ENCODE measurements at places on chromosomes 4 and X.

- no peak for DNase-seq
These were observed 109.3 kb upstream of the MSX1 start for GRCh38 chr4:4750187-4750586.

GRCh38 chrX:38985375-38985774, 184.1 kb downstream of the MID1IP1 start:
- DNase-seq = no peak

DNA sequence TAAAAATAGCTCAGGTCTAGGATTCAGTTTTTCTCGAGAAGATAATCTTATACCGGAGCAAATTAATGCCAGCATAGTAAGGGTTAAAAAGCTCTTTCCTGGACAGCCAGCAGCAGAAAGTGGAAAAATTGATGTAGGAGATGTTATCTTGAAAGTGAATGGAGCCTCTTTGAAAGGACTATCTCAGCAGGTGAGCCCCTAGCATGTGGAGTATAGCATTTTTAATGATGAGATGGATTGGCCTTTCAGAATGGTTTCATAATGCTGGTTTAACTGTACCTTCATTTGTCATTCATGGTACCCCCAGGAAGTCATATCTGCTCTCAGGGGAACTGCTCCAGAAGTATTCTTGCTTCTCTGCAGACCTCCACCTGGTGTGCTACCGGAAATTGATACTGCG, 79.4 kb downstream of the SLC10A6 start:
- no peak for DNase-seq

GRCh38 chrX:16977771-16978170, 31.3 kb downstream of the REPS2 start:
- DNase-seq = no peak

GRCh38 chr4:116055857-116056827, 942.7 kb upstream of the NDST4 start:
- no peak for DNase-seq

- DNase-seq = no peak
These were observed 63.2 kb downstream of the FRAS1 start for GRCh38 chr4:78120144-78120880.

- no peak for DNase-seq
These were observed 12.0 kb downstream of the STAP1 start for GRCh38 chr4:67570537-67570936.

GRCh38 chrX:23819385-23820234, 36.6 kb downstream of the SAT1 start:
- DNase-seq = no peak

- DNase-seq = no peak
These were observed 6.7 kb upstream of the MSX1 start for GRCh38 chr4:4852591-4853362.

GRCh38 chrX:7083468-7084396, 63.8 kb upstream of the STS start:
- peak; percentile 41 for DNase-seq

DNA sequence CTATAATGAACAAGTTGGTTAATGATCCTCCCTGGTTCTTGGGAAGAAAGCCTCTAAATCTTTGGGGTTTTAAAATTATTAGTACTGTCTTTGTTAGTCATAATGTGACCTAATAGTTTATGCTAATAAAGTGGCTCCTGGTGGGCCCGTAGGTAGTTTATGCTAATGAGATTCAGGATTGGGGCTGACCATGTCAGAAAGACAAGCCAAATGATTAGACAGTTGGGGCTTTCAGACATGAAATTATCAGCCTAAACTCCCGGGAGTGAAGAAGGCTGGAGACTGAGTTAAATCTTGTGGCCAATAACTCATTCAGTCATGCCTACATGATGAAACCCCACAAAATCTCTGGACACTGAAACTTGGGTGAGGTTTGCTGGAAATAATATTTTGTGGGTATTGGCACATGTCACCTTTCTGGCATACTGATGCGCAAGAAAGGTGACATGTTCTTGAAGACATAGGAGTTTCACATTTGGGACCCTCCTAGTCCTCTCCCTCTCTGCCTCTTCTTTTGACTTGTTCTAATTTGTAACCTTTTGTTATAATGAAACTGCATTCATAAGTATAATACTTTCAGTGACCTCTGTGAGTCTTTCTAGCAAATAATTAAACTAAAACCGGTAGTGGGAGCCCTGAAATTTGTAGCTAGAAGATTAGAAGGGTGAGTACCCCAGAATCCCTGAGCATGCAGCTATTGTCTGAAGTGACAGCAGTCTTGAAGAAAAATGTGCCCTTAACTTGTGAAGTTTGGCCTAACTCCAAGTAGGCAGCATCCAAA, 196.8 kb upstream of the FSTL5 start:
- no peak for DNase-seq

DNA sequence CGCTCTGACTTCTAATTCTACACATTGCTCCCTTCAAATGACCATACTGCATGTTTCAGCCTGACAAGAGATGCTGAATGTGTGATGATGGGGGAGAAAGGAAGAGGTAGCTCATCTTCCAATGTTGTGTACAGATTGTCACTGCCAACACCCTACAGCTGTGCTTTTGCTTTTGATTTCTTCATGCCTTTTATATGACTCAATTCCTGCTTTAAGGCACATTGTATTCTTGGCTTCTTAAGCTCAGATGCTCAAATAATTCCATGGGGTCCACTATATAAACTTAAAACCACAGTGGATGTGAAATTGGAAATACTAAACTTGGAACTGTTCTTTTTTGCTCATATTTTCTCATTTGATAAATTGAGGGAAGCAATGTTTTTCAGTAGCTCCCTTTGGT, 183.2 kb upstream of the WDFY3 start:
- no peak for DNase-seq

DNA sequence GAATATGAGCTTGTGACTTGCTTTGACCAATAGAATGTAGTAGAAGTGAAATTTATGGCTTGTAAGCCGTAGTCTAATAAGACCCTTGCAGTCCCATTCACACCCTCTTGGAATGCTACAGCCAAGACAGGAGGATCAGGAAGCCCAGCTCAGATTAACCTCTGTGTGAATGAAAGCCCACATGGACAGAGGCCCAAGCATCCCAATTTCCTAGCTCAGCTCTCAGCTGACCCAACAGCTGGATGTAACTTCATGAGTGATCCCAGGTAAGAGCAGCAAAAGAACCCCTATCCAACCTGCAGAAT, 12.8 kb upstream of the PPM1K start:
- DNase-seq = no peak

GRCh38 chr4:176413171-176413570, 93.4 kb downstream of the SPCS3 start:
- no peak for DNase-seq

DNA sequence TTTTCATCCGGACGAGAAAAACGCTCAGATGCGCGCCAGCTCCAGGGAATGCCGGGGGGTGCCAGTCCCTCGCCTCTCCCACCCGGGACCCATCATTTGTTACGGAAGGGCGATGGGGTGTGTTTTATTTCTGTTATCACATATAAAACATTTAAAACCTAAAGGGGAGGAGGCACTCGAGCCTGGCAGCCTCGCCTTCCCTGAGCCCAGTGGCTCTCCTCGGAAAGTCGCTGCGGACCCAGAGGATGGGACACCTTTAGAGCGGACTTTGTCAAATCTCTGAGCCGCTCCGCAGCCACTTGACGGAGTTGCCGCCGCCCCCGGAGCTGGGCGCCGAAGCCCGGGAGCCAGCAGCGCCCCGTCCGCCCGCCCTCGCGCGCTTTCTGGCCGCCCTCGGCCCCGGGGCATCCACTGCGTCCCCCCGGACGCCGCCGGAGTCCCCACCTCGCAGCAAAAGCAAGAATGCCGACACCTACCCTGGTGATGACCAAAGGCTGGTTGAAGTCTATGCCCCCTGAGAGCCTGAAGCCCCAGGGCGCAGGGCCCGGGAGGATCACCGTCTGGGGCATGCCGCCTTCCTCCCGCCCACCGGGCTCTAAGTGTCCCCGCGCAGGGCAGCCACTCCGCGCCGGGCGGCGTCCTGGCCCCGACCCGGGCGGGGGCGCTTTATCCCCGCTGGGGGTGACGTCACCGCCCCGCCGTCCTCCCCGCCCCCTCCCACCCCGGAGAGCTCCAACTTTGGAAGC, at the start of gene PDLIM3:
Gene PDLIM3 (minus strand): TSS at position 642 of the 746 bp plus-strand sequence. CDS start 73 bp downstream, at position 569.
- no peak for DNase-seq

GRCh38 chr4:120052856-120053255, 13.8 kb downstream of the MAD2L1 start:
- no peak for DNase-seq

DNA sequence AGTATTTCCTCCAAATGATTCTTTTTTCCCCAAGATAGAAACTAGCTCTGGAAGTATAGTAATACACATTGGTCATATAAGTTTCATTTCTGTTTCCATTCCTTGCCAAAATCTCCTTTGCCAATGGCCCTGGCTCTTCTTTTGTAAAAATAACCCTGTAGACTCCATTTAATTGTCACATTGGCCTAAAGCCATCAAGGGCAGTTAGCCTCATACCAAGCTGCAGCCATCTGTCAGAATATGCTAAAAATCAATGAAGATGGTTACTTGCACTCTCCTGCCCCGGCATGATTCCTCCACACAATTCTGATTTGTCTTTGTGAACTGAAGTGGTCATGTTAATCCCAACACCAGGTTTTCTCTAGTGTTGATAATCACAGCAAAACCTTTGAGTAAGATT, 380.5 kb downstream of the SH2D1A start:
- no peak for DNase-seq

DNA sequence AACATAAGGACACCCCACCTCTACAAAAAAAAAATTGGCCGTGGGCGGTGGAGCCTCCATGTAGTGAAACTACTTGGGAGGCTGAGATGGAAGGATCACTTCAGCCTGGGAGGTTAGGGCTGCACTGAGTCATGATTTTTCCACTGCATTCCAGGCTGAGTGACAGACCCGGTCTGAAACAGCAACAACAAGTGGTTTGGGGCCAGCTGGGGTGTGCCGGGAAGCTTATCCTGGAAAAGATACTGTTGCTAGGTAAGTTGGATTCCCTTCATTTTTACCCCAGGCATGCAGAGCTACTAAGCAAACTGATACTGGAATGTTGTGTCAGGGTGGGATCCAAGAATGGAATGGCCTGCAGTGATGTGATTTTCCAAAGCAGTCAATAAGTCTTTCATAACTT, 57.0 kb downstream of the XAGE2 start:
- DNase-seq = no peak

DNA sequence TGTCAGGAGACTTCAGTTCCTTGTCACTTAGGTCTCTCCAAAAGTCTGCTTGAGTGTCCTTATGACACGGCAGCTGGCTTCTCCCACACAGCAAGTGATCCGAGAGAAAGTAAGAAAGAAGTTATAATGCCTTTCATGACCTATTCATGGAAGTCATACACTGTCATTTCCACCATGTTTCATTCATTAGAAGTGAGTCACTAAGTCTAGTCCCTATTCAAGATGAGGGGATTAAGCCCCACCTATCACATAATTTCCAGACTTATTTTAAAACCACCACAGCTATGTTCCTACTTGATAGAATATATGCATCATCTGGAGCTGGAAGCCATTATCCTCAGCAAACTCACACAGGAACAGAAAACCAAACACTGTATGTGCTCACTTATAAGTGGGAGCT, 25.2 kb upstream of the COL25A1 start:
- DNase-seq = no peak

- no peak for DNase-seq
These were observed 51.2 kb downstream of the HMX1 start for GRCh38 chr4:8820178-8821102.

GRCh38 chr4:144562019-144562705, 83.8 kb upstream of the HHIP start:
- no peak for DNase-seq

DNA sequence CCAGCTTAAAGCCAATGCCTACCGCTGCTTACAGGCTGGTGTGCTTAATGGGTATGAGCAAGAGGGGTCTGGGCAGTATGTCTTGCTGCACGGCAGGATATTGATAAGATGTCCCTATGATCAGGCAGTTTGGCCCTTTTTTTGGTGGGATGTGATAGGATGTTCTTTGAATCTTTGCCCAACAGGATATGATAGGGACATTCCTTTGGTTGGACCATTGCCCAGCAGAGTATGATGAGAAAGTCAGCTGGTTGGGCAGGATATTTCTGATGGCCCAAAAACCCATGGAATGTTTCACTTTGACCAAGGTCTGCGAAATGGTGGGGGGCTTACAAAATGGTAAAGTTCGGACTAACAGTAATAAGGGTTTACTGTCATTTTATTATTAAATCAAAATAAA, 1060.6 kb downstream of the STIM2 start:
- no peak for DNase-seq

DNA sequence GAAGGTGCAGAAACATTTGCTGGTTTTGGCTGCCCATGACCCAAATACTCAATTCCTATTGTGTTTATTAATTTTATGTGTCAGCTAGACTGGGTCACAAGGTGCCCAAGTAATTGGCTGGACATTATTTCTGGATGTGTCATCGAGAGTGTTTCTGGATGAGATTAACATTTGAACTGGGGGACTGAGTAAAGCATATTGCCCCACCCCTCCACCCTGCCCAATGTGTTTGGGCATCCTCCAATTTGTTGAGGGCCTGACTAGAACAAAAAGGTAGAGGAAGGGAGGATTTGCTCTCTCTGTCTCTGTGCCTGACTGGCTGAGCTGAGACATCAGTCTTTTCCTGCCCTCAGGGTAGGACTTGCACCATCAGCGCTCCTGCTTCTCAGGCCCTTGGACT, 29.7 kb upstream of the LCORL start:
- DNase-seq = no peak

DNA sequence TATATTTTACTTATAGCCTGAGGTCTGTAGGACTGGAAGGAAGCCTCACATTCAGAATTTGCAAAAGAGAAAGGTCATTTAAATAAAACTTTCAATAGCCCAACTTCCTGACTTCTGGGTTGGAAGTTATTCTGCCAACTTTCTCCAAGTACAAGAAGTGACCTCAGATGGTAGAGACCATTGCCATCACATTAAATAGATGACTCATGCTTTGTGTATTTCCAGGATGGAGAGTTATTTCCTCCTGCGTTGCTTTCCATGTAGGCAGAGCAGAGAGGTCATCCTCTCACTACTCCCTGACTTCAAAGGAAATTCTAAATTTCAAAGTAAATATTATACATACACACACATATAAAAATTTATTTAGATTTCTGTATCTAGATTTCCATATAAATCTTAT, 73.0 kb upstream of the NR3C2 start:
- no peak for DNase-seq

DNA sequence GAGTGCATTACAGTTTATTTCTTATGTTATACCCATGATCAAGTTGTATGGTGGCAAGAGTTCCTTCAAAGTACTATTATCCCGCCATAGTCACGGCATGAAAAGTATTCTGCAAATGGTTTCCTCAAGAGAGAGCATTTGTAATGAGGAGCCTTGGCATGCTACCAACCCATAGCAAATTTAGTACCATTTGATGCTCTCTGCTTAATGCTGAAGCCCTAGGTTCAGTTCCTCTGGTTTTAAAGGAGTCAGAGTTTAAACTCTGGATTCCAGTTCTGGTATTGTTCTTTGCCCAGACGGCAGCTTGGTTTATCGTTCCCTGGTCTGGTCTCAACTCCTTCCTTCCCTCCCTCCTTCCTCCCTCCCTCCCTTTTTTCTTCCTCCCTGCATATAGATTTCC, 371.3 kb downstream of the BMPR1B start:
- DNase-seq = no peak

- DNase-seq = no peak
These were observed 448.9 kb upstream of the AMOT start for GRCh38 chrX:113289503-113289902.

- no peak for DNase-seq
These were observed 325.8 kb downstream of the ANTXR2 start for GRCh38 chr4:79747252-79747651.
